AG04450 (cell line): ENCODE measurements at places on chromosomes 11 and 22. TPM values are rescaled to one million over a fixed set of nuclear protein-coding genes. Genes with fewer than 3 reads are reported as not detected.

TRABD gene
- polyA plus RNA-seq, result 8.7 and 11.8 TPM in 2 replicates

RIC3 gene
- polyA plus RNA-seq, result not detected in 2 replicates

DMC1 gene
- 0.29 and 0.89 TPM in 2 replicates for polyA plus RNA-seq

ABCC8 gene
- not detected in 2 replicates for polyA plus RNA-seq

APOBEC3G gene
- 11.0 and 12.2 TPM in 2 replicates for polyA plus RNA-seq

FAM181B gene
- polyA plus RNA-seq, result not detected in 2 replicates

MMP26 gene
- polyA plus RNA-seq, result 0.07 TPM in 1 of 2 replicates, not detected in the other

ASCL2 gene
- not detected in 2 replicates for polyA plus RNA-seq

ARL2 gene
- 60.7 and 76.5 TPM in 2 replicates for polyA plus RNA-seq

OR4S1 gene
- polyA plus RNA-seq, result not detected in 2 replicates
